ENCODE measurements at places on chromosomes 1 and 21.

DNA sequence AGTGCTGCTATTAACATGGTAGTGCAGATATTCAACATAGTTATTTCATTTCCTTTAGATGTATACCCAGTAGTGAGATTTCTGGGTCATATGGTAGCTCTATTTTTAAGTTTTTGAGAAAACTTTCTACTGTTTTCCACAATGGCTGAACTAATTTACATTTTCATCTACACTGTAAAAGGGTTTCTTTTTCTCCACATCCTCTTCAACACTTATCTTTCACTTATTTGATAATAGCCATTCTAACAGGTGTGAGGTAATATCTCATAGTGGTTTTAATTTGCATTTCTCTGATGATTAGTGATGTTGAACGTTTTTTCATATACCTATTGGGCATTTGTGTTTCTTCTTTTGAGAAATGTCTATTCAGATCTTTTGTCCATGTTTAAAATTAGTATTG, 149.8 kb downstream of the PDE4B start:
- no peak for DNase-seq

DNA sequence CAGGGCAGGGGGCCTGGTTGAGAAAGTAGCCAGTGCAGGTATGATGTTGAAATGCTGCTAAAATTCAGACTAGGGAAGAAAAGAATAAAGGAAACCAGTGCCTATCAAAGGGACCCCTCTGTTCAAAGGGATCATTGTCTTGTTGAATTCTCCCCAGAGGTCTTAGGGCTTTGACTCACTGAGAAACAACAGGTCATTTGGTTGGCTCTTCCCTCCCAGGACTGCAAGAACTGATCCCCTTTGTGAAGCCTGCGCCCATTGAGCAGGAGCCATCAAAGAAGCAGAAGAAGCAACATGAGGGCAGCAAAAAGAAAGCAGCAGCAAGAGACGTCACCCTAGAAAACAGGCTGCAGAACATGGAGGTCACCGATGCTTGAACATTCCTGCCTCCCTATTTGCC, 11.8 kb upstream of the CELSR2 start:
- DNase-seq: no peak

DNA sequence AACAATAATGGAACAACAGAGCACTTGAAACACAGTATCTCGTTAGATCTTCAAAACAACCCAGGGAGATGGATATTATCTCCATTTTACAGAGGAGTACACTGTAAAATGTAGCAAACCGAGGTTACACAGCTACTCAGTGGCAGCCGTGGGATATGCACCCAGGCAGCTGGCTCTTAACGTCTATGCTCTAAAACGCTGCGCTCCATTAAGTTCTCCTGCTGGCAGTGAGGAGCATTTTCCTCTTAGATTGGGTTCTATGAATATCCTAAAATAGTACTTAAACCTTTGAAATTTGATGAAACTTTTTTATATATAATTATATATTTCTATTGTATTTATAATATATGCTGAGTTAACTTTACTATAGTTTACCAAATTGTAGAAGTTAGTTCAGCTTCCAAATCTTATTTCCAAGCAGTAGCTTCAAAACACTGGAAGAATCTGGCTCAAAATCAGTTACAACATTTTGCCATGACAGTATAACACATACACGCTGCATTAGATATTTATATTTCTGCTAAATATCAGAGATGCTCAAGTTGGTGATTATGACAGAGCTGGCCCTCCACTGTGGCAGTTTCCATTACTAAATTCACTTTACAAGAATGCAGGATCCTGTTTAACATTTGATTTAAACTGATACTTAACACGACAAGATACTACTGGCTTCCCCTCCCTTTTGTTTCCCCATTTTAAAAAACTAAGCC, 49.5 kb downstream of the TGFBR3 start:
- DNase-seq: no peak

GRCh38 chr1:60273185-60273584, 199.6 kb upstream of the C1orf87 start:
- DNase-seq: no peak

DNA sequence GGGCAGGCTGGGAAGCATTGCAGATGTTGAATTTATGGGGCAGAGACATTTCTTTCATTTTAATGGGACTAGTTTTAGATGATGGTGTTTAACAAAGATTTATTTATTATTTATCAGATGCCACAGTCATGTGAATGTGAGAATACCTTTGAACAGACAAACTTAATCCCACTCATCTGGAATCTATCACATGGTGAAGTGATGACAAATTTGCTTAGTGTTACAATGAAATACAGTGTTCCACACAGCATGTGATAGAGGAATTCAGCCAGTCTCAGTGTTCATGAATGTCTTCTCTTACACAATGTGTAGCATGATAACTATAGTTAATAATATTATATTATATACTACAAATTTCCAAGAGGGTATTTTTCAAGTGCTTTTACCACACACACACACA, 1361.7 kb upstream of the B3GALT2 start:
- DNase-seq: no peak

DNA sequence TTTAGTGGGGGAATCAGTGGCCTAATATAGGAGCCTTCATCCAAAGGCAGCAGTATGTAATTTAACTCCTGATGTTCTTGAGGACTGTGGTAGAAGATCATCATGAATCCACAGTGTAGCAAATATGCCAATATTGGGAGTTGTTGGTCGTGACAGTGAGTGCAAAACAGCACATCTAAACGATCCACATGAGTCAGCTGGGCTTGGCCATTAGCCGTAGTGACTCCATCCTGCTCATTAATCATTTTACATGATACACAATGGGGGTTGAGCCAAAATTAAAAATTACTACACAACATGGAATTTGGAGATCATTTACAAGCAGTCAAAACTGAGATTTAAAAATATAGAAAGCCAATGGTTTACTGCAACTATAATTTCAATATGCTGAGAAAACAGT, 653.9 kb upstream of the CAMK1G start:
- no peak for DNase-seq

- no peak for DNase-seq
Observed at GRCh38 chr21:42794551-42794950, 84.8 kb downstream of the WDR4 start.

DNA sequence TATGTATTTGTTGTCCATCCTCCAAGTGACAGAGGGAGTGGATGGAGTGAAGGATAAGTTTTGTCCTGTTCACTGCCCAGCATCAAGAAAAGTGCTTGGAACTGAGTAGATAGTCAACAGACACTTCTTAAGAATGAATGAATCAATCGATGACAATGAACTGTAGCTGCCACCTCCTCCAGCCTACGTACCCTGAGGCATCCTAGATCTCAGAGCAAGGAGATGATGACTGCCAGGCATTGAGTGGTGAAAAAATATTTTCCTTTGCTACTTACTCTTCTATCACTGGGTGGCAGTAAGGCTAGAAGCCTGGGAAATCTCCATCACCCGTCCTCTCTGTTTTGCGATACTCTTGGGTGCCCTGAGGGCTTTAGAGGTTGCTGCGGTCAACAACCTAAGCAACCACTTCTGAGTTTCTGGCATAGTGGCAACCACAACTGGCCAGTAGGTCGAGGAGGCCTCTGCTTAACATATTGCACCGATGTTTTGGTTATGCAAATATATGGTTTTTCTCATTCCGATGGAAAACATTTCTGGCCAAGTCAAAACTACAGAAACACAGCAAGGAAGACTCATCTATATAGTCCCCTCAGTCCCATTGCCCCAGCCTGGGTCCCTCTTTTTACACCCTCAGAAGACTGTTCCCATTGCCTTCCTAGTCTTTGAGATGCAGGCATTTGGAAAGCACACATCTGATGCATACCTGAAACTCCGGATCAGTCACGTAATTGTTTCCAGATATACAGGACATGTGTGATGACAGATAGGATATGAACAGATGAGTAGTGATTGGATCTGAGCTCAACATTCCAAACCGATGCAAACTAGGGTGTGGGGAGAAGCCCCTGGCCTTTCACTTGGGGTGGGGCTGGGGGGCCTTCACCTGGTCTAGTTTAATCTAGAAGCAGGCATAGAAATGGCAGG, 136.8 kb downstream of the RUNX1 start:
- no peak for DNase-seq

DNA sequence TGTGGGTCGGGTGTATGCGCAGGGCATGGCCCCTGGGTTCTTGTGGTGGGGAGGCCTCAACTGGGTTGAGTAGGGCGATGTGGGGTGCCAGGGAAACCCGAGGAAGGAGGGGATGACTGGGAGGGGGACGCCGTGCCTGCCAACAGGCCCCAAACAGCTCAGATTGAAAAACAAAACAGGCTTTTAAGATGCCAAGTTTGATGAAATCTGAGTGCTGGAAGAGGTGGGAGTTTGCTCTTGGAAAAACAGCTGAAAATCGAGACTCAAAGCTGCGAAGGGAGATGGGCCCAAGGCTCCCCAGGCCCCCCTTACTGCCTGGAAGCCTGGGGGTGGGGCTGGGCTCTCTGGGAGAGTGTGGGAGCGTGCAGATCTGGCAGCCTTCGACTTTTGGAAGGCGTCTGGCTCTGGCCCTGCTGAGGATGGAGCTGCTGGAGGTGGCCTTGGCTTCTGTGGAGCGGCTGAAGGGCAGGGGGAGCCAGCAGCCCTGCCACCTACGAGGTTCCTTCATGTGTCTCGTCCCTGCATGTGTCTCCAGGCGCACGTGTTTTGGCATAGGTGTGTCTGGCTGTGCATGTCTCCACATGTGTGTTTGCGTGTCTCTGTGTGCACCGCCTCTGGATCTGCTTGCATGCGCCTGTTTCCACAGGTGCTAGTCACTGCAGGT, 33.3 kb downstream of the PTPRF start:
- no peak for DNase-seq

GRCh38 chr1:102661481-102661880, 446.8 kb downstream of the COL11A1 start:
- DNase-seq: no peak

GRCh38 chr1:55527831-55528230, 312.7 kb upstream of the USP24 start:
- no peak for DNase-seq

DNA sequence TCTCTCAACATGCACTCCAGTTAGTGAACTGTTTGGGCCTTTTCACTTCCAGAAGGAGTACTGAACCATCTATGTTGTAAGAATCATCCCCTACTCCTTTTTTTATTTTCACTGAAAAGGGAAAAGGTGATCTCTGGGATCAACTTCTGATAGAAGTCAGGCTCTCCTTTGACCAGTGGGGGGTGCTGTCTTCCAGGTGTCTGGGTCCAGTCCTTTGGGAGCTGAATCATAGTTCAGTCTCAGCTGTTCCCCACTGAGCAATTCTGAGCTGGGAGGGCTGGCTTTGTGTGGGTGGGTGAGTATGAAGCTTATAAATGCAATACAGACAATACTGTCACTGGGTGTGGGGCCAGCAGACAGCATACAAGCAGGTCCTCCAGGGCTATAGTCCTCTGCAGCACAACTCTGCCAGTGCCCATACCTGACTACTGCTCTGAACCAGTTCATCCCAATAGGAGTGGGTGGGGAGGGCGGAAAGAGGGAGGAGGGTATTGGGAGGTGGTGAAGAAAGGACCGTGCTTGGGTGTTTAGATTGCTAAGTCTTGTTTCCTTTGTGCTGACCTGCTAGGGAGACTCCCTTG, 12.5 kb upstream of the SARS1 start:
- DNase-seq: no peak

DNA sequence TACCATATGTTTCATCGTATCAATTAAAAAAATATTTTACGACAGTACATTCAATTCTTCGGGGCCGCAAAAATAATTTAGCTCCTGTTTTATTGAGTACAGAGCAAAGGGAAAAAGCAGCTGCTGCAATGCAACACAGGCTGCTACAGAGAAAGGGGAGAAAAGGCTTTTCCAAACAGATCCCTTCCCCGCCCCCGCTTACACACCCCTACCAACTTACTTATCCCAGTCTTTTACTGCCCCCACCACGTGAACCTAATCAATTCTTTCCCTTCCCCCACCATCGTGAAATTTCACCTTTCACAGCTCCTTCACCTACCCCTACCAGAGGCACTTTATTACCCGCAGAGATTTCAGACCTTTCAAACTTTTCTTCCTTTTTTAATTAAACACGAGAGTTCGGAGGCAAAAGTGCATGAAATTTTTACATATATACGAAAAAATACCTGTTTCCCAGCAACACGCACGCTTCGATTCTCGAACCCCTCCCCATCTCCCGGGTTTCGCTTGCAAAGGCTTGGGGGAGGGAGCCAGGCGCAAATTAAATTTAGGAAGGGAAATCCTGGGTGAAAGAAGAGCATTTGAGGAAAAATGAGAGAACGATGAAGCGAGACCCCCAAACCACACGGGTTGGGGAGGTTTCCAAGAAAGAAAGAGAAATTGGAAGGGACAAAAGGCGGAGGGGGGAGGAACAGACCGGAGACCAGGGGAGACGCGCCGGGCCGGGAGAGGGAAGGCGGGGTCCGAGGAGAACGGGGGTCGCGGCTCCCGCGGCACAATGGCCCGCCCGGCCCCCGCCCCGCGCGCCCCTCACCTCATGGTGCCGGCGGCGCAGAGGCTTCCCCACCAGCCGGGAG, 823 bp downstream of the ENAH start:
- no peak for DNase-seq

- no peak for DNase-seq
Observed at GRCh38 chr1:241800640-241801039, 47.4 kb upstream of the EXO1 start.

- DNase-seq: no peak
Observed at GRCh38 chr1:53588053-53588779, 129.0 kb downstream of the DMRTB1 start.

GRCh38 chr1:42167611-42168390, 3.3 kb upstream of the GUCA2A start:
- DNase-seq: no peak

- DNase-seq: no peak
Observed at GRCh38 chr21:45060675-45061311, 13.6 kb upstream of the ADARB1 start.

All from activated T-helper 1 cell treated with anti-CD3 and anti-CD28 coated beads, Interleukin-2, amount 50 U/mL, for 16 hours (primary cell).